Activated CD4-positive, alpha-beta memory T cell treated with anti-CD3 and anti-CD28 coated beads for 36 hours (primary cell): ENCODE measurements at places on chromosomes 1 and 21. TPM values are rescaled to one million over a fixed set of nuclear protein-coding genes. Genes with fewer than 3 reads are reported as not detected.

The ADORA3 gene
- 0.14 TPM for total RNA-seq

DNA sequence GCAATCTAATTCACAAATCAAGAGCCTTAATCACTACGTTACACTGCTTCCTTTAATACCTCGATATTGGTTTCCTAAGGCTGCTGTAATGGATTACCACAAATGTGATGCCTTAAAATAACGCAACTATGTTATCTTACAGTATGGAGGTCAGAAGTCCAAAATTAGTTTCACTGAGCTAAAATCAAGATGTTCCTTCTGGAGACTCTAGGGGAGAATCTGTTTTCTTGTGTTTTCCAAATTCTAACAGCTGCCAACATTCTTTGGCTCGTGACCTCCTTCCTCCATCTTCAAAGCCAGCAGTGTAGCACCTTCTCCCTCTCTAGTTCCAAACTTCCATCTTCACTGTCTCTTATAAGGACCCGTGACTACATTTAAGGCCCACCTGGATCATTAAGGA is 335.0 kb upstream of the NFIA start:
- no peak overlapping the region for H3K27ac ChIP-seq
- no peaks in the 10 kb centered on the region for H3K4me1 ChIP-seq
- no peak overlapping the region for H3K4me3 ChIP-seq

DNA sequence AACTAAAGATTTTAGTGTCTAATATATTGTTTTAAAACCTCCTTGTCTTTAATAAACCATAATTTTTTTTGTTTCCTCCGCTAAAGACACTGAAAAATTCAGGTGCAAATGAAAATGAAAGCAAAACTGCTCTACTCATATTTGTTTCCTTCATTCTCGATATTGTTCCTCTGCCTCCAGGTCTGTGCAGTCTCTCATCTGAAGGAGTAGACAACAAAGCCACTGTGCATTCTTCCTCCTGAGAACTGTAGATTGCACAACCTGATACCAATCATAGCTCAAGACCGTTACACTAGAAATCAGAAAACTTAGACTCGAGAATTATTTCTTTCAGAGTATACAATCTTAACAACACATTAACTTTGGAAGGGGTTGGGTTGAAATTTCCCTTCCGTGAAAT is 373.1 kb upstream of the CXADR start:
- no peaks in the 10 kb centered on the region for H3K36me3 ChIP-seq
- H3K27me3 ChIP-seq = no peaks in the 10 kb centered on the region
- peaks cover 6% of the 10 kb centered on the region for H3K4me1 ChIP-seq
- H3K27ac ChIP-seq = no peak overlapping the region
- peak overlapping the region; percentile 48 for H3K4me3 ChIP-seq
- DNase-seq = no peak

- H3K4me3 ChIP-seq = no peak overlapping the region
- H3K4me1 ChIP-seq = no peaks in the 10 kb centered on the region
- H3K27ac ChIP-seq = no peak overlapping the region
- H3K27me3 ChIP-seq = no peaks in the 10 kb centered on the region
- DNase-seq = no peak
Observed at GRCh38 chr1:69929308-69930057, 275.9 kb downstream of the LRRC40 start.

The AUNIP gene
- 10.1 TPM for total RNA-seq

The RIPPLY3 gene
- total RNA-seq = 0.27 TPM

- H3K36me3 ChIP-seq = peaks cover 1% of the 10 kb centered on the region
- H3K4me3 ChIP-seq = no peak overlapping the region
- no peaks in the 10 kb centered on the region for H3K27me3 ChIP-seq
Observed at GRCh38 chr1:185568155-185569123, 165.8 kb upstream of the HMCN1 start.

GRCh38 chr21:34152500-34152899 is 79.1 kb downstream of the MRPS6 start:
- no peak overlapping the region for H3K4me3 ChIP-seq

The ZNF691 gene
- total RNA-seq = 9.5 TPM

- H3K27ac ChIP-seq = no peak overlapping the region
- no peak overlapping the region for H3K4me3 ChIP-seq
- H3K36me3 ChIP-seq = no peaks in the 10 kb centered on the region
- peaks cover 14% of the 10 kb centered on the region for H3K4me1 ChIP-seq
Observed at GRCh38 chr1:61255358-61255703, 173.0 kb downstream of the NFIA start.

DNA sequence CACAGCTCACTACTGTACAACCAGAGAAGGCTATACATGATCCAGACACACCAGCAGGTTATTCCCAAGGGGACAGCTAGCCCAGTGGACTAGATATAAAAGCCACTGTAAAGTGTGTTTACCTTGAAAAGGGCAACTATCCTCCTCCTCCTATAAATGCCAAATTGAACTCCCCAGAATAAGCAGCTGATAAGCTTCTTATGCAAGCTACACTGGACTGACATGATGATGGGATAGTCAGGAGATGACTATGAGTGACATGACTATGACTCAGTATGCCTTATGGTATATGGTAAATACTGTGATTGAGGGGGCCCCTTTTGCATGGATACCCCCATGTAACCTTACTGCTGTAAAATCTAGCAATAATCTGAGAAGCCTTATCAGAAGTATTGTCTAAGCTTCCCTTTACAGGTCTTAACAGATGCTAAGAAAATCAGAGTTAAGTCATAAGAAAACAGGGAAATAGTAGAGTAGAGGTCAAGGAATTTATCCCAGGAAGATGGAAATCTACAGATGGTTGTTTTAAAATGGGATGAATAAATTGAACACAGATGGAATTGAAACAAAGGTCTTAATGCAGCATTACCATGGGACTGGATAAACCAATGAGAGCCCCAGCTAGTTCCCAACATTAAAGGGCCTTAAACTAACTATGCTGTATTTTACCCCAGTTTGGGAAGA is 55.8 kb downstream of the TRIM33 start:
- H3K4me1 ChIP-seq = peaks cover 13% of the 10 kb centered on the region
- H3K36me3 ChIP-seq = peaks cover 39% of the 10 kb centered on the region
- no peak overlapping the region for H3K27ac ChIP-seq

- H3K27ac ChIP-seq = no peak overlapping the region
- H3K27me3 ChIP-seq = no peaks in the 10 kb centered on the region
- H3K4me1 ChIP-seq = peaks cover 12% of the 10 kb centered on the region
- no peak overlapping the region for H3K4me3 ChIP-seq
- peaks cover 38% of the 10 kb centered on the region for H3K36me3 ChIP-seq
- no peak for DNase-seq
Observed at GRCh38 chr1:100076319-100076718, 56.4 kb downstream of the SASS6 start.

The UBE2U gene
- total RNA-seq = not detected

The MCOLN3 gene
- total RNA-seq = 0.22 TPM

DNA sequence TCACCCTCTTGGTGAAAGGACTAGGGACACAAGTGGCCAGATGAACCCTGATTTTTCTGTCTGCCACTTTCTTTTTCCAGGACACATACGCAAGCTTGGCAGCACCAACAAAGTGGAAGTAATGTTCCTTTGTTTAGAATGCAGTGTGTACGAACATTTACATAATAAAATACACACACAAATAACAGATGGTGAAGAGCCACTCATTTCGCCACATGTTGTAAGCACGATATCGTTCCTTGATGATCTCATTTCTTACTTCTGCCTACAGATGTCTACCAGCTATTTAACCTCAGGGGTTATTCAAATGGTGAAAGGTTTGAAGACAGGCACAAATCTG is 670.2 kb upstream of the CXADR start:
- DNase-seq = no peak
- H3K36me3 ChIP-seq = no peaks in the 10 kb centered on the region
- H3K4me3 ChIP-seq = no peak overlapping the region
- H3K27ac ChIP-seq = no peak overlapping the region
- H3K4me1 ChIP-seq = no peaks in the 10 kb centered on the region
- H3K27me3 ChIP-seq = no peaks in the 10 kb centered on the region

DNA sequence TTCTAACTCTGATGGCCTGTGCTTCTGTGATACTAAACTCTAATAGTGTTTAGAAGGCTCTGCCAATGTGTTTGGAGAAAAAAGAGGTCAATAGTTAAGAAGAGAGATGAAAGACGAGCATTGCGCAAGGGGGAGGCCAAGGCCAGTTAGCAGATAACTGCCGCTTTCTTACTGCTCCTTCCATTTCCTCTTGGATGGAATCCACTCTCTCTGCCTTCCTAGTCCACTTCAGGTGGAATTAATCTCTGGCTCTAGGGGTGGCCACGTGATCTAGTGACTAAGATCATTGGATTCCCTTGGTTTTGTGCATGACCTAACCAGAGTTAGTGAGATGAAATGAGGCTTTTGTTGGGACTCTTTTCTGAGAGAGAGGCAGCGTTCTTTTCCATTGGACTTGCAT is 148.3 kb downstream of the ACTL8 start:
- no peaks in the 10 kb centered on the region for H3K4me1 ChIP-seq
- no peak overlapping the region for H3K27ac ChIP-seq
- no peak overlapping the region for H3K4me3 ChIP-seq
- peaks cover 25% of the 10 kb centered on the region for H3K27me3 ChIP-seq
- DNase-seq = no peak
- H3K36me3 ChIP-seq = no peaks in the 10 kb centered on the region

DNA sequence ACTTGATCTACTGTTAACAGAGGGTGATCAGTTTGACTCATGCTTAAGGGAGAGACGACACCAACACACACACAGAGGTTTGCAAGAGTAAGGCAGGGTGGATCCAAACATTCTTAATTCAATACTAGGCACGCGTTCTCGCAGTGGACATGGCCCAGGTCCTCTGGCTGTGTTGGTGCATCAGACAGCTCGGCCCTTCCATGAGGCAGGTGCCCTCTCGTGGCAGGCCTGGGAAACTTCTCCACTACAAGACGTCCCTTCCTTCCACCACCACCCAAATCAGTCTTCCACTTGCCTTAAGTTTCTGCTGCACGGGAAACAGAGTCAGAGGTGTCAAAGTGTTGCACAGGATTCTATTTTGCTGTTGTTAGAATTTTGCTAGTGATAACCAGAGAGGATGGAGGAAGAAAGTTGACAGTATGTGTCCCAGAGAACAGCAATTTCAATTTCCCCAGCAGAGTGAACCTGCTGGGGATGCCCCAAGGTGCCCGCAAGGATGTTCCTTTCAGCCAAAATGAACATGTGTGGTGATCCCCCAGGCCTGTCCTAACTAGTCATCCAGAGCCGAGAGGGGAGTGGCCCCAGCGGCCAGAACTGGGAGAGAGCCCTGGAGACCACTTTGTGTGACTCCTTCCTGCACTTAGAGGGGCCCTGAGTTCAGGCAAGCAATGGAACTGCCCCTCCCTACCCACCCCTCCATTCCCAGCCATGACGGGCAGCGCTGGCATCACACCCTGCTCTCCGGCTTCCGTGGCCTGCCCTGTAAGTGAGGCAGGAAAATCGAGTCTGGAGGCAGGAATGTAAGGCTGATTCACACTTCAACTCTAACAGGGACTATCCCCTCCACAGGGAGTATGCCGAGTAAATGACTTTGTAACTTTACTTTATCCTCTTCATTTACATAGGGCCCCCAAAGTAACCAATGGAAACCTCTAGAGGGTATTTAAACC is 34.8 kb downstream of the MX1 start:
- H3K27me3 ChIP-seq = no peaks in the 10 kb centered on the region
- H3K4me3 ChIP-seq = no peak overlapping the region
- no peak overlapping the region for H3K27ac ChIP-seq
- no peaks in the 10 kb centered on the region for H3K4me1 ChIP-seq
- DNase-seq = peak; percentile 68

The AMY1A gene
- not detected for total RNA-seq

The LHX8 gene
- not detected for total RNA-seq

DNA sequence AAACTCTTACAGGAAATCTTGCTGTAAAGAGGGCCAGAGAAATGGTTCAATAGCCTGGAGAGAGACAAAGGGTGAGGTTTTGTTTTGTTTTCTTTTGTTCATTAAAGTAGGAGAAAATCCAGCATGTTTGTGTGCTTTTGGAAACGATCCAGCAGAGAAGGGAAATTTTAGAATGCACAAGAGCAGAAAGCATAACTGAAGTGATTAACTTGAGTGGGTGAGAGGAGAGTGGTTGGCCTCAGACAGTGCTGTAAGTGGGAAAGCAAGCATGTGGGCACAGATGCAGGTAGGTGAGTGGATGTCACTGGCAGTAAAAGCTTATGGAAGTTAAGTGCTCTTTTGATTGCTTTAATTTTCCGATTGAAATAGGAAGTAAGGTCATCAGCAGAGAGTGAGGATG is 50.2 kb downstream of the EEIG2 start:
- no peaks in the 10 kb centered on the region for H3K27me3 ChIP-seq
- no peak overlapping the region for H3K27ac ChIP-seq
- no peak for DNase-seq
- peaks cover 2% of the 10 kb centered on the region for H3K36me3 ChIP-seq
- no peaks in the 10 kb centered on the region for H3K4me1 ChIP-seq
- no peak overlapping the region for H3K4me3 ChIP-seq

GRCh38 chr1:51664421-51665240 is 47.7 kb downstream of the OSBPL9 start:
- H3K36me3 ChIP-seq = no peaks in the 10 kb centered on the region
- no peaks in the 10 kb centered on the region for H3K4me1 ChIP-seq
- no peak overlapping the region for H3K27ac ChIP-seq
- no peaks in the 10 kb centered on the region for H3K27me3 ChIP-seq
- DNase-seq = no peak
- no peak overlapping the region for H3K4me3 ChIP-seq

GRCh38 chr1:98196012-98196411 is 275.2 kb upstream of the DPYD start:
- no peaks in the 10 kb centered on the region for H3K36me3 ChIP-seq
- DNase-seq = no peak
- H3K27me3 ChIP-seq = no peaks in the 10 kb centered on the region
- no peak overlapping the region for H3K4me3 ChIP-seq
- no peaks in the 10 kb centered on the region for H3K4me1 ChIP-seq

GRCh38 chr1:230807561-230808280 is 60.5 kb downstream of the CAPN9 start:
- H3K27me3 ChIP-seq = peaks cover 4% of the 10 kb centered on the region
- H3K4me3 ChIP-seq = no peak overlapping the region

GRCh38 chr1:150473659-150474058 is 13.6 kb upstream of the TARS2 start:
- peaks cover 11% of the 10 kb centered on the region for H3K4me1 ChIP-seq
- H3K4me3 ChIP-seq = no peak overlapping the region
- DNase-seq = no peak
- H3K27ac ChIP-seq = no peak overlapping the region
- no peaks in the 10 kb centered on the region for H3K27me3 ChIP-seq
- peaks cover 22% of the 10 kb centered on the region for H3K36me3 ChIP-seq

The SERTAD4 gene
- total RNA-seq = not detected

The CDK11B gene
- total RNA-seq = 32.4 TPM

DNA sequence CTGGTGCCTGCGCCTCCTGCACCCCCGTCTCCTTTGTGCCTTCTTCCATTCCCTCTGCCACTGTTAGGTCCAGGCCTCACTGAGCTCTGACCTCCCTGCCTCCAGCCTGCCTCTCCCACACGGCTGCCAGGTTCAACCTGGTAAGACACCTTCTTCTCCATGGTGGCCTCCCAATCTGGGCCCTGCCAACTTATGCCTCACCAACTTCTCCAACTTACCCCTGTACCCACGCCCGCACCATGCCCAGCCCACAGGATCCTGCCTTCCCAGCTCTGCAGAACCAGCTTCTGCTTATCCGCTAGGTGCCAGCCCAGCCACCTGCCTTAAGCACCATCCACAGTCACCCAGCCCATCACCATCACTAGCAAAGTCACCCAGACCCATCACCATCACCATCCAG is 37.2 kb downstream of the PDE9A start:
- no peak for DNase-seq
- no peaks in the 10 kb centered on the region for H3K36me3 ChIP-seq
- H3K27me3 ChIP-seq = no peaks in the 10 kb centered on the region

GRCh38 chr1:200231787-200232231 is 178.0 kb downstream of the ZNF281 start:
- H3K36me3 ChIP-seq = no peaks in the 10 kb centered on the region
- H3K4me3 ChIP-seq = no peak overlapping the region
- H3K4me1 ChIP-seq = peaks cover 3% of the 10 kb centered on the region
- no peak overlapping the region for H3K27ac ChIP-seq
- DNase-seq = no peak
- peaks cover 5% of the 10 kb centered on the region for H3K27me3 ChIP-seq

- H3K36me3 ChIP-seq = no peaks in the 10 kb centered on the region
- H3K27me3 ChIP-seq = no peaks in the 10 kb centered on the region
Observed at GRCh38 chr1:111222308-111223125, 5.0 kb upstream of the CHI3L2 start.
